ENCODE measurements at places on chromosomes 11 and 22.

DNA sequence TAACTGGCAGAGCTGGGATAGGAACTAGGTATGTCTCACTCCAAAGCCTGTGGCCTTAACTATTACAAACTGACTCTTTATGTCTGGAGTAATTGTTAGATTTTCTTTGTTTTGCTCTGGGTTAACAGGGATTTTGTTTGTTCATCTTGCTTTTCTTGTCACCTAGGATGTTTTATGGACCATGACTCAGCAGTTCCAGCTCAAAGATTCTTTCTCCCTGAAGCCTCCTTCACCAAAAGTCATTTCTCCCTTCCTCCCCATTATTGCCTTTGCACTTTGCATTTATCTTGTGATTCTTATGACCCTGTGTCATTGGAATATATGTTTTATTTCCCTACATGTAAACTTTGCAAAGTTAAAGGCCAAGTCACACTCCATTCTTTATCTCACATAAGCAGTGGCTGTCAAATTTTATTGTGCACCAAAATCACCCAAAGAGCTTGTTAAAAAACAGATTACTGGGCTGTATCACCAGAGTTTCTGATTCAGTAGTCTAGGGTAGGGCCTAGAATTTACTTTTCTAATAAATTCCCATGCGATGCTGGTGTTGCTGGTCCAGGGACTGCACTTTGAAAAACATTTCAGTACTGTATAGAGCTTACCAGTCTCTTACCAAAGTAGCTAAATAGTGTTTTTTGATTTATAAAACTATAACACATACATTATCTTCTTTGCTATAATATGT is 327.7 kb downstream of the DLG2 start:
- DNase-seq, result no peak

DNA sequence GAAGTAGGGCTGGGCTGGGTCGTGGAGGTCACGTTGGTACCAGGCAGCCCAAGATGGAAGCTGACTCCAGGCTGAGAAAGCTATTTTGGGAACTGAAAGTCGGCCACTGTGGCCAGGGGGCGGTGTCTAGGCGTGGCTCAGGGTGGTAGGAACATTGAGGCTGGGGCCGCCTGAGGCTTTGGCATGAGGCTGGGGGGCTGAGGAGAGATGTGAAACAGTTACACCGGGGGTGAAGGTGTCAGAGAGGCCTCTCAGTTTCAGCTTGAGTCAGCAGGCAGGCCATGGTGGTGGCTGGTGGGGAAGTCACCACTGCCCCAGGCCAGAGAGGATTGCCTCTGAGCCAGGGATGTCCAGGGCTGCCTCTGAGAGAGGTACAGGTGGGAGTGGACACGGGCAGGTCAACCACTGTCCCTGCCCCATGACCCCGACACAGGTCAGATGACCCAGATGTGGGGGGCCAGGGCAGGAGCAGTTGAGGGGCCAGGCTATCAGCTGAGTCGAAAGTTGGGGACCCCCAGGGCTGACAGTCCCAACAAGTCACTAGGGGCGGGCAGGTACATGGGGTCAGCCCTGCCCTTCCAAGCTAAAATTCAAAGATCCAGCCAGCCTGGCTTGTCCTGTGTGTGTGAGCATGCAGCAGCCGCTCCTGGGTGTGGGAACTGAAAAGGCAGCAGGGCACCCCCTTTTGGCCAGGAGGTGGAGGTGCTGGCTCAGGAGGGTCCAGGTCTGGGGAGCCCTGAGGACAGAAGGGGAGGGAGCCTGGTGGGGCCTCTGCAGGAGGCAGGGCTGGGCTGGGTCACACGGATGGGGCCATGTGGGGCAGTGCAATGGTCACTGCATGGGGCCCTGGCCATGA is 7.2 kb downstream of the KCNK7 start:
- no peak for DNase-seq

DNA sequence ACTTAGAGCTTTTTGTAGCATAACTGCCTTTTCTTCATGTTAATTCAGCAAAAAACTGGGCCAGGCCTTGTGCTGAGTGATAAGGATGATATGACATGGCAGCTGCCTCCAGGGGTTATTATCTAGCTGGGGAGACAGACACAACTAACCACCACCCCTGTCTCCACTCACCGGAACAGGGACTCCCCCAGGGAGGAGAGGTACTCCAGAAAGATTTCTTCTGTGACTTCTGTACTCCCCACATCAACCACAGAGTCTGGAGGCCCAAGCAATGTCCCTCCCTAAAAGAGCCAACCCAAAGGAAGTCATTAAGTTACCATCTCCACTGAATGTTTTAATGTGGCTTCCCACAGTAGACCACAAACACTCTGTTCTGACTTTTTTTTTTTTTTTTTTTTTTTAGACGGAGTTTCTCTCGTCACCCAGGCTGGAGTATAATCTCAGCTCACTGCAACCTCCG is 14.3 kb upstream of the PMM1 start:
- no peak for DNase-seq

DNA sequence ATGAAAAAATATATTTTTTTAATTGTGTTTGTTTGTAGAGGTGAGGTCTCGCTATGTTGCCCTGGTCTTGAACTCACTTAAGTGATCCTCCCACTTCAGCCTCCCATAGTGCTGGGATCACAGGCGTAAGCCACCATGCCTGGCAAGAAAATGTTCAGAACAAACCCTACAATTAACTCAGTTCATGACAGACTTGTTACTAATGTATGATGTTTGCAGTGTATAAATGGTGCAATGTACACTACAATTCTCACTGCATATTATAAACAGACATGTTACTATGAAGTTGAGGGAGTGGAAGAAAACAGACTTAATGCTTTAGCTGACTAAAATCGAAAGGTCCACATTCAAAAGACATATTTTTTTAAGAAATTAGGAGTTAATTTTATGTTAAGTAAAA is 59.0 kb downstream of the SIK3 start:
- no peak for DNase-seq

GRCh38 chr11:46063138-46063537 is 58.1 kb downstream of the PHF21A start:
- no peak for DNase-seq

GRCh38 chr11:13215149-13215548 is 62.4 kb upstream of the BMAL1 start:
- DNase-seq, result no peak

- no peak for DNase-seq
Measured at GRCh38 chr11:100296051-100296679, 390.9 kb upstream of the ARHGAP42 start.

DNA sequence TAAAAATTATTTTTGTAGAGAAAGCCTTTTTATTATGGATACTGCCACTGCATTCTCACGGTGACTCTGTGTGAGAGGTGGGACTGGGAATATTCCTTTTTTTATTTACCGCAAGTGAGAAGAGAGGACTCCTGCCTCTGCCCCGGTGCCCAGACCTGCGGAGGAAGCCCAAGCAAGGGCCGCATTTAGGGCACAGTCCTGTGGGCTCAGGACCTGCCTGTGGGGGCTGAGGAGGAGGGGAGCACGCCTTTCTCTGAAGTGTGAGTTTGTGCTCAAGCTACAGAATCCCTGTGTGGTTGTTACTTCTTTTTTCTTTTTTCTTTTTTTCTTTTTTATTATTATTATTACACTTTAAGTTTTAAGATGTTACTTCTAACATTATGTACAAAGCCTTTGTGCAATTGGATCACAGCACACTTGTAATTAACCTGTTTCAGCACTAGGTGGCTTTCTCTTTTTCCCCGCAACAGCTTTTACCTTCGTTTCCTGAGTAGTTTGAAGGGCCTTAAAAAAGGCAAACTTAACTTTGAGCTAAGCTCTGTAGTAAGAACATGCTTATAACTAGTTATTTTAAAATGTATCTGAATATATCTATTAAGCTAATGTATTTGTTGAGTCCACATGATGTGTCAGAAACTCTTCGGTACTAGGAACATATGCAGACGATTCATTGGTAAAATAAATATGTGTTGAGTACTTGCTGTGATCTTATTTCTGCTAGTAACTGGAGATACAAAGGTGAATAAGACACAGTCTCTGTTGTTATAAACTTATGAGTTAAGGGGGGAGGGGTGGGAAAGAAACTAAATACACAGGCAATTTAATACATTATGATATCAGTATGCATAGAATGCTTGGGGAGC is 18.3 kb downstream of the AMOTL1 start:
- DNase-seq, result no peak

GRCh38 chr11:11229647-11230046 is 123.4 kb downstream of the CSNK2A3 start:
- no peak for DNase-seq

GRCh38 chr11:92751594-92751993 is 217.9 kb upstream of the MTNR1B start:
- no peak for DNase-seq

GRCh38 chr11:24820541-24820940 is 323.7 kb downstream of the LUZP2 start:
- DNase-seq, result no peak

- DNase-seq, result no peak
Measured at GRCh38 chr22:37547251-37547741, 13.0 kb upstream of the CDC42EP1 start.

GRCh38 chr11:39570526-39570925 is 1888.9 kb downstream of the LRRC4C start:
- DNase-seq, result no peak

DNA sequence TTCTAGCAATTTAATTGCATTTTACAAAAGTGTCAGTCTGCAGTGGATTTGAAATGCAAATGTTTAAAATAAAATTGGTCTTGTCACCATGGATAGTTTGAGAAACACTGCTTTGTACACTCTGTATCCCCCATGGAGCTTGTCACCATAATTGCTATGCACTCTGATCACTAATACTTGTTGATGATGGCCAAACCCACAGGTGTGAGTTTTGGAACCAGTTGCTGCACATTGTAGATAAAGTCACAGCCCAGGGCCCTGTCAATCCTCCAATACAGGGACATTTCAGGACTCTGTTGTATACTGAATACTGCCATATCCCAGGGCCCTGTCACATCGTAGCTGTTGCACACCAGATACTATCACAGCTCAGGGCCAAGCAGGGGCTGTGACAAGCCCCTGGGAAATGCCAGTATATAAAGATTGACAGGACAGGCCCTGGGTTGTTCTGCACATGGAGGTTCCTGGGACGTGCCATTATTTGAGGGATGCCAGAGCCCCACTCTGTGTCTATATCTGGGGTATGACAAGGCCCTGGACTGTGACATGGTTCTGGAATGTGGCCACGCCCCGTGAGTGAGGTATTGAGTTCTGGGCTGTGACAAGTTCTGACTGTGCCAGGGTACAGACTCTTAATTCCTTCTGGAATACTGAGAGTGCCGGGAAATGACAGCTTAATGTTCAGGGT is 27.9 kb upstream of the SMPD1 start:
- no peak for DNase-seq

DNA sequence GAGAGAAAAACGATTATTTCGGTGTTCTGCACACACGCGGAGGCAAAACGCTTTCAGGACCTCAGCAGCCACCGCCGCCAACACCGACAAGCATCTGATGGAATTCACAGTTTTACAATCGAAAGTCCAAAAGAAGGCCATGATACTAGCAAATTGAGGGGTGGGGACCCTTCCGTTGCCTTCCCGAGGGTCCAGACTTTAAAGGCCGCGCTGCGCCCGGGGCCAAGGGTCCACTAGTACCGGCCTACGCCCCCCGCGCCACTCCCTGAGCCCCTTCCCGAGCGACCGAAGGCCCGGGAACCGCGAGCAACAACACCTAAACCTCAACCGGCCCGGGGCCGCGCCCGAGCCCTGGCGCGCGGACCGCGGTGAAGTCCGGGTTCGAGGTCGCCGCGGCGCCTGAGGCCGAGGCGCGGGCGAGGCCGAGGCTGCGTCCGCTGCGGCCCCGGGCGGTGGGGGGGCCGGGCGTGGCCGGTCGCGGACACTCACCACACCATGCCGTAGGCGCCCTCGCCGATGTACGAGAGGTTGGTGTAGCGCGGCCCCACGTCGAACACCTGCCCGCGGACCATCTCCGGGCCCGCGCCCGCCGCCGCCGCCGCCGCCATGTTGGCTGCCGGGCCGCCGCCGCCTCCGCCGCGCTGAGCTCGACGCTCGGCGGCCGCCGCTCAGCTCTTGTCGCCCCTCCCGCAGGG is 465 bp downstream of the MAPK1 start:
- DNase-seq, result no peak

DNA sequence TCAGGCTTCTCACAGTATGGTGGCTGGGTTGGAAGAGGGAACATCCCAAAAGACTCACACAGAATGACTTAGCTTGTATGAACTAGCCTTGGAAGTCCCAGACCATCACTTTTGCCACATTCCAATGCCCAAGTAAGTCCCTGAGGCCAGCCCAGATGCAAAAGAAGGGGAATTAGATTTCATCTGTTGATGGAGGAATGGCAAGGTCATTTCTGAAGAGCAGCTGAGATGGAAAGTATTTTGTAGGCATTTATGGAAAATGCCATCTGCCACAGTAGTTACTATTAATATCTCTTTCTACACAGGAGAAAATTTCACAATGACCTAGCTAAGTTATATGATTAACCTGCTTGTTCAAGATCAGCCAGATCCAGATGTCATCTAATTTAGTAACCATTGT is 58.8 kb downstream of the ENDOD1 start:
- no peak for DNase-seq

DNA sequence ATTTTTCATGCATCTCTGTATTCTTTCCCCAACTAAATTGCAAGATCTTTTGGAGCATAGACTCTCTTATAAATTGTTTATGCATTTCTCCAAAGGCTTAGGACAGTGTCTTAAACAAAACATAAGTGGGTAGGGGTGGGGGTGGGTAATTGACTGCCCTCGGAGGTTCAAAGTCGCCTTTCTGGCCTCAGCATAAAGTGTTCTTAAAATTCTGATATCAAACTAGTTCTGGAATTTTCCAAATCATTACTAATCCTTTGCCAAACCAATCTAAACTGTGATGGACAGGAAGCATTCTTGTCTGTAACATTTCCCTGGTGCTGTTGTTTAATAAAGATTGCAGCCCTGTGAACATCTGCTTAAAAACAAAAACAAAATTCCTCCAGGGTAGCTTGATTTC is 61.8 kb upstream of the FAT3 start:
- no peak for DNase-seq

- no peak for DNase-seq
Measured at GRCh38 chr22:49727881-49728569, 99.6 kb downstream of the BRD1 start.

DNA sequence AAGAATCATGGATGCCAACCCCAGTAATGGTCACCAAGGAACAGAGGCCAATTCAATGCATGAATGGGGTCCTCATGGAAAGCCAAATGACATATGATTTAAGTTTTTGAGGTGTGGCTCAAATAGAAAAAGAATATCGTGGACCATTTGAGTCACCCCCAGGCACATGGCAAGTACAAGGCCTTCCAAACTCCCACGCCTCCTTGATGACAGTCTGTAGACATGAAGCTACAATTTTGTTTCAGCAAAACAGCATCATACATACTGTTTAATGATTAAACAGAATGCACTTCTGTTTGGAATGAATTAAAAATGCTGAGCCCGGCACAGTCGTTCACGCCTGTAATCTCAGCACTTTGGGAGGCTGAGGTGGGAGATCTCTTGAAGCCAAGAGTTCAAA is 7.4 kb downstream of the FADD start:
- no peak for DNase-seq

DNA sequence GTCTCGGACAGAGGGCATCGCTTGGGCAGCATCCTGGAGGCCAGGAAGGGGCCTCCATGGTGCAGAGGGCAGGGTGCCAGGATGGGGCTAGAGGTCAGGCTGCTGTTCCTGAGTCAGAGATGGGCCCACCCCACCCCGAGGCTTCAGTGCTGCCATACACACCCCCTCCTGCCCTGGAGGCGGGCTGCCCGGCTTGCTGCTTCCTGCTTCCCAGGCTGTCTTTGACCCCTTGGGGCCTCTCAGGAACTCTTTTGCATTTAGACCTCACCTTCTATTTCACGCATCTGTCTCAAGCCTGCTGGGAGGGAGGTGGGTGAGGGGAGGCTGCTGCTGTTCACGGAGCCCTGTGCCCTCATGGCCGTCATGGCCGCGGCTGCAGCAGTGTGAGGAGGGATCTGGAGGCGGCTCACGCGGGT is 6.6 kb upstream of the GRAMD4 start:
- no peak for DNase-seq

Data from stimulated activated CD8-positive, alpha-beta memory T cell treated with anti-CD3 and anti-CD28 coated beads, Interleukin-4, amount 100 ng/mL, for 1 hour (primary cell).